ENCODE measurements at places on chromosomes 13 and 19.

DNA sequence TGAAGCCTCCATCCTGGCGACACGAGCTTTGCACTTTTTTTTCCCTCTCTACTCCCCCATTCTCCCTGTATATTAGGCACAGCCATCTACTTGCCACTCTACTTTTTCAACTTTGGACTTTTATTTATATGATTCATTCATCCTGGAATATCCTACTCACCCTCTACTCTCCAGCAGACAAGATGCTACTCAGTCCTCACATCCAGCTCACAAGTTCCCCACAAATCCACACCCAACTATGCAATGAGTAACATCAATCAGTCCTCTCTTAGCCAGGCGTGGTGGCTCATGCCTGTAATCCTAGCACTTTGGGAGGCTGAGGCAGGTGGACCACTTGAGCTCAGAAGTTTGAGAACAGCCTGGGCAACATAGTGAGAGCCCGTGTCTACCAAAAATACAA is 23.9 kb upstream of the URAD start:
- DNase-seq, result no peak

- DNase-seq, result no peak
Observed at GRCh38 chr13:101708115-101708514, 255.6 kb downstream of the ITGBL1 start.

- DNase-seq, result no peak
Observed at GRCh38 chr13:89852570-89852969, 1494.9 kb upstream of the MIR17HG start.

DNA sequence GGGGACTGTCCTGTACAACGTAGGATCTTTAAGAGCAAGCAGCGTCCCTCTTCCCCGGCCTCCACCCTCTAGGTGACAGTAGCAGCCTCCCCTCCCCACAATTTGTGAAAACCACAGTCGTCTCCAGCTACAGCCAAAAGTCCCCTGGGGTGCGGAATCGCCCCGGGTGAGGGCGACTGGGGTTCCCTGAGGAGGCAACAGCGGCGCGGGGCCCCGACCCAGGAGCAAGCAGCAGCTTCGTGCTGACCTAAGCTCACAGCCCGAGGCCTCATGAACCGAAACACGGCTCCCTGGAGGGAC is 322 bp downstream of the ZNF558 start:
- DNase-seq, result no peak

DNA sequence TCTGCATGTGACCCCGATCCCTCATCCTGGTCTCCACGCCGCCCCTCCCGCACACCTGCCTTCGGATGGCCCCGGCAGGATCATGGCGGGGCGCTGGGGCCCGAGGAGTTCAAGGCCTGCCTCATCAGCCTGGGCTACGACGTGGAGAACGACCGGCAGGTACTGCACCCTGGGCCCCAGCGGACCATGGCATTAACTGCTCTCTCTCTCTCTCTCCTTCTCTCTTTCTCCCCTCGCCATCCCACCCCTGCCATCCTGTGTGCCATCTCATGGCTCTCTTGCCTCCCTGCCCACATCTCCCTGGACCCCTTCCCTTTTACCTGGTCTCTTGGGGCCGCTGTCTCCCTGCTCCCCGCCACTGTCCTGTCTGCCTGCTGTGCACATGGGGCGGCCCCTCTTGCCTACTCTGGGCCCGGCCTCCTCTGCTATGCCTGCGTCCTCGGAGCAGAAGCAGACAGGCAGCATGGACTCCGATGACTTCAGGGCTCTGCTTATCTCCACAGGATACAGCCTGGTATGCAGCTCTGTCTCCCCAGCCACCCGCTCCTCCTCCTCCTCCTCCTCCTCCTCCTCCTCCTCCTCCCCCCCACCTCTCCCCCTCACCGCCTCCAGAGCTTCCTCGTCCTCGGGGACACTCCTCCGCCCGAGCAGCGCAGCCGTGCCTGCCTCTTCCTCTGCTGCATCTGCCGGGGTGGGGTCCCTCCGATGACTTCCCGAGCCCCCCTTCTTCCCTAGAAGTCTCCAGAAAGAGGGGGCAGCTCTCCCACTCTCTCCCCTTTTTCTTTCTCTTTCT is 16.2 kb downstream of the CAPN12 start:
- DNase-seq, result no peak

DNA sequence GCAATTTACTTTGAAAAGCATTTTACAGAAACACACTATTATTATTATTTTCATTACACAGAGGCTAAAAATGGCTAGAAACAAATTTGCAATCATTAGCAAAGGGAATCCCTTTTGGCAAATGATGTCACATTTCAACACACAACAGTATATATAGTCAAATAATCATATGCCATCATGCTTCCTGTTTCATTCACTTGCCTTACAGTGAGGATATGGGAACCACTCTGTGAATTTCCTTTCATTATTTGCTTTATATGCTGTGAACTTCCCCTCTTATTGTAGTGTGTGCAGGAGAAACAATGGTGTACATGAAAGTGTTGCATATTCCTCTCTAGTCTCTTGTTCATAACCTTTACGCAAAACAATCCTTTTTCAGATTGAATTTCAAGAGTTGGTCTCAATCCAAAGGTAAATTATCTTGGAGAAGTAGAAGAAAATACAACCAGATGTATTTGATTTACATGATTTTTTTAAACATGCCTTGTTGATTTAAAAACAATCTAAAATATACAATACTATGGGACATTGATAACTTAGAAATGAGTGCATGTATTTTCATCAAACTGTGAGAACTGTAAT is 657.3 kb downstream of the EFNB2 start:
- DNase-seq, result no peak

DNA sequence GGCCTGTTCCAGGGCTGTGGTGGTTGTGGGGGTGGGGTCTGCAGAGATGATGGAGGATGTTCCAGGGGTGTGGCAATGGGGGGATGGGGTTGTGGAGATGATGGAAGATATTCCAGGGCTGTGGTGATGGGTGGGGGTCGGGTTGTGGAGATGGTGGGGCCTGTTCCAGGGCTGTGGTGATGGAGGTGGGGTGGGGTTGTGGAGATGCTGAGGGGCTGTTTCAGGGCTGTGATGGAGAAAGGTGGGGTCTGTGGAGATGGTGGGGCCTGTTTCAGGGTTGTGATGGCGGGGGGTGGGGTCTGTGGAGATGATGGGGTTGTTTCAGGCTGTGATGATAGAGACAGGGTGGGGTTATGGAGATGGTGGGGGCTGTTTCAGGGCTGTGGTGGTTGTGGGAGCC is 62.0 kb downstream of the TEX29 start:
- DNase-seq, result no peak

GRCh38 chr19:57377498-57378146 is 12.0 kb upstream of the ZNF548 start:
- no peak for DNase-seq

DNA sequence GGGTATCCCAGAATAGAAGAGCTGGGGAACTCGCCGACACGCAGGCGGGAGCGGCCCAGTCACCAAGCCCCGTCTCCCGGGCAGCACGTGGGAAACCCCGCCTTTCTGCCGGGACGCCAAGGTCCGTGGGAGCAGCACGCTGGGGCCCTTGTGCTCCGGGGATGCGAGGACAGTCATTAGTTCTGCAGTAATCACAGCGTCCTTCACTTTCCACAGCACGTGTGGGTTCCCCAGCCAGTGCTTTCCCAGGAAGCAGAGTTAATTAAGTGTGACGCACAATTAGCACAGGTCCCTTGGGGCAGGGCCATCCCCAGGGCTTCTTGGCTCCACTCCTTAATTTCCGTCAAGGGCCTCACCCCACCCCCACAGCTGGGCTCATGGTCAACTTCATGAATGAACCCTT is 64.3 kb upstream of the C13orf46 start:
- no peak for DNase-seq

DNA sequence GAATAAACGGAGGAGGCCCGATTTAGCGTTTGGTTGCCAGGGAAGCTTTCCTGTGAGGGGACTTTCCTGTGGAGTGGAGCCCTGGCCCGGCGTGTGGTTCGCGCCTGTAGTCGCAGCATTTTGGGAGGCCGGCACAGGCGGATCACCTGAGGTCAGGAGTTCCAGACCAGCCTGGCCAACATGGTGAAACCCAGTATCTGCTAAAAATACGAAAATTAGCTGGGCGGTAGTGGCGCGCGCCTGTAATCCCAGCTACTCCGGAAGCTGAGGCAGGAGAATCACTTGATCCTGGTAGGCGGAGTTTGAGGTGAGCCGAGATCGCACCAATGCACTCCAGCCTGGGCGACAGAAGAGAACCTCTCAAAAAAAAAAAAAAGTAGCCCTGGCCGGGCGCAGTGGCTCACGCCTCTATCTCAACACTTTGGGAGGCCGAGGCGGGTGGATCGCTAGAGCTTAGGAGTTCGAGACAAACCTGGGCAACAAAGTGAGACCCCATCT is 6.9 kb downstream of the KANK3 start:
- no peak for DNase-seq
